ENCODE measurements at places on chromosomes 1 and 21.
A peak's percentile ranks its signal among the peaks of the same experiment; 100 is the strongest.

DNA sequence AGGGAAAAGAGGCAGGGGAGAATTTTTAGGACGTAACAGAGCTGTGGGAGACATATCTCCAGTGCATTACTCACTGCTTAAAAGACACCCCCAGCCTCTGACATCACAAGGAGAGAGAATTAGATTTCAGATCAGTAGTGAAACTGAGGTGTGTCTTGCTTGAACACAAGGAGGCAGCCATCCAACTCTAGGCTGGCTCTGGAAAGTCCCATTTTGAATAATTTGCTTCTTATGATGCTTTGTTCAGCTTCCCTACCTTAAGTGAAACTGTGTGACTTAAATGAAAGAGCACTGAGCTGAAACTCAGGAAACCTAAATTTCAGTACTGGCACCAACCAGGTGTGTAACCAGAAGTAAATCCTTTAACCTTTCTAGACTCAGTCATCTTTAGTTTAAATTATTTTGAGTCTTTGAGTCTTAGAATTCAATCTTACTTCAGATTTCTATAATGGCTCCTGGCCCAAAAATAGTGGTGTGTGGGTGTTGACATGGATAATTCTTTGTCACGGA, 251.6 kb upstream of the SGIP1 start:
- peak; percentile 67 for DNase-seq

DNA sequence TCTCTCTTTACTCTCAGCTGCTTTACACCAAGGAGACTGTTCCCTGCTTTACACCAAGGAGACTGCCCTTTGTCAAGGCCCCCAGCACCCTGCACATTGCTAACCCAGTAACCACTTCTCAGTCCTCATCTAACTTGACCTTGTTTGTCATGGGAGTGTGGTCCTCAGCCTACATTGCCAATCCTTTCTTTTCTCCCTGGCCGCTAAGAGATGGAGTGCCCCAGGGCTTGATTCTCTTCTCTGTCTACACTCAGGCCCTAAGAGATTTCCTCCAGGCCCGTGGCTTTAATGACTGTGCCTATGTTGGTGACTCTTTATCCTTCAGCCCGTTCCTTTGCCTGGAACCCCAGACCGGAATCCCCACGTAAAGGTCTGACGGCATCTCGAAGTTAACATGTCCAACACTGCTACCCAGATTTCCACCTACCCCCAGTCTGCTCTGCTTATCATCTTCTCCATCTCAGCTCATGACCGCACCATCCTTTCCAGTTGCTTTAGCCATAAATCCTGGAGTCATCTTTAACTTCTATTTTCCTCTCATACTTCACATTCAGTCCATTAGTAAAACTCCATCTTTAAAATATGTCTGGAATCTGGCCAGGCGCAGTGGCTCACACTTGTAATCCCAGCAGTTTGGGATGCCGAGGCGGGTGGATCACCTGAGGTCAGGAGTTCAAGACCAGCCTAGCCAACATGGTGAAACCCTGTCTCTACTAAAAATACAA, 9.5 kb upstream of the SEMA4A start:
- DNase-seq, result no peak

GRCh38 chr1:200905411-200906052, 10.8 kb downstream of the INAVA start:
- DNase-seq, result no peak

- DNase-seq, result no peak
These were observed 87.4 kb downstream of the GLUL start for GRCh38 chr1:182304218-182304617.

DNA sequence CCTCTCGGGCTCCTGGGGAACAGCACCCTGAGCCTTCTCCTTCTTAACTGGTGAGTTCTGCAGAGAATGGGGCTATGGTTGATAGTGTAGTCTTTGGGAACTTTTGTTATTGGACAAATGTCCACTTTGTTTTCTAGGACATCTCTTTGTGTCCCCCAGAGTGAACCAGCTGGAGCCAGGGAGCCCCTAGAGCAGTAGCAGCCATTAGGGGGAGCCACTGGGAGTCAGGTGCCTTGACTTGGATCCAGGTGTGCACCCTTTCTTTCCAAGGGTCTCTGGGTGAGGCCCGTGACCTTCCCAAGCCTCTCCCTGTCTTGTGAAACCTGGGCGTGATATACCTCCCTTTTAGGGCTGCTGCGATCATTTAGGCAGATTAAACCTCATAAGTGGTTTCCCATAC, 36.9 kb downstream of the ABCG1 start:
- no peak for DNase-seq

Measured in GM20000 (cell line).